ENCODE measurements at places on chromosomes 16 and 17.

DNA sequence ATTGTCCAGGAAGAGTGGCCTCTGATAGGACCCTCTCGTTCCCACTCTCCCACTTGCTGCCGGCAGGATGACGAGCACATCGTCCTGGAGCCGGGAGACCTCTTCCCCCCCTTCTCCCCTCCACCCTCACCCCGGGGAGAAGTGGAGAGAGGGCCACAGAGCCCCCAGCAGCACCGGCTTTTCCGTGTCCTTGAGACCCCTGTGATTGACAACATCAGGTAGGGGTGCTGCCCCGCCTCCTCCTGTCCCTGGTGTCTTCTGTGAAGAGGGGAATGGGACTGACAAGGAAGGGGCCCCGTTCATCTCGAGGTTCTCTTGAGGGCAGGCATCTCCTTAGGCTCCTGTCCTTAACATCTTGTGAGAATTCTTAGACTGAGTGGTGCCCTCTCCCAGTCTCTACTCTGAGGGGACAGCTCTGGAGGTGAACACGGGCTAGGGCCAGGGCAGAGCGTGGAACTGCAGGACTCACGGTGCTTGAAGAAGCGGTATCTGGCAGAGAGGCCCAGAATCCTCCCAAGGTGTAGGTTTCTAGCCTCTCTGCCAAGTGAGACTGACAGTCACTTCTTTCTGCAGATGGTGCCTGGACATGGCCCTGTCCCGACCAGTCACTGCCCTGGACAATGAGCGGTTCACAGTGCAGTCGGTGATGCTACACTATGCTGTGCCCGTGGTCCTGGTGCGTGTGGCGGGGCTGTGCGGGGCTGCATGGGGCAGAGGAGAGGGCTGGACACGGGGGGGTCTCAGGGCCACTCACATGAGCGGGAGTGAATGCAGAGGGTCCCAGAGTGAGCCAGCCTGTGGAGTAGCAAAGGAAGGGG, 26.4 kb downstream of the CASKIN2 start:
- H3K27ac ChIP-seq = no peak overlapping the region
- H3K4me3 ChIP-seq = no peak overlapping the region
- peaks cover 18% of the 10 kb centered on the region for H3K4me1 ChIP-seq
- no peak for DNase-seq

GRCh38 chr16:15034266-15035162, 21.4 kb downstream of the NTAN1 start:
- DNase-seq = no peak
- H3K36me3 ChIP-seq = peaks cover 40% of the 10 kb centered on the region
- H3K27me3 ChIP-seq = no peaks in the 10 kb centered on the region

GRCh38 chr17:488993-489757, 136.6 kb upstream of the RPH3AL start:
- peak overlapping the region; percentile 95 for H3K27ac ChIP-seq
- H3K36me3 ChIP-seq = peaks cover 2% of the 10 kb centered on the region
- no peaks in the 10 kb centered on the region for H3K27me3 ChIP-seq
- DNase-seq = no peak

DNA sequence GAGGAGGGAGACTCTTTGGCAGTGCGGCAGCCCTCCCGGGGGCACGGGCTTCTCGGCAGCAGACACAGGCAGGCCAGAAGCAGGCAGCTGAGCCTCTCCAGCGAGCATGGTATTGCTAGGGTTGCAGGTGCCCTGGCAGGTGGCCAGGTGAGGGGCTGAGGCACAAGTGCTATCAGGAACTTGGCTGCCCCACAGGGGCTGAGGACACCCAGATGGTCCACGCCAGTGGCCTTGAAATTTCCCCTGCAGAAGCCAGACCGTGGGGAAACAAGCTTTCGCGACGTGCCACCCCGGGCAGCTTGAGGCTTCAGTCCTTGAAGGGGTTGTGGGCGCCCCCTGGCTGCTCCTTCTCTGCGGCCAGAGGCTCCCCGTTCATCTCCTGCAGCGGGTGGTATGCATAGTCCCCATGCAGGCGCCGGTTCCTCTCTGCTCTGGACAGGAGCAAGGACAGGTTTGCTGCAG, 8.5 kb downstream of the NAGPA start:
- H3K36me3 ChIP-seq = no peaks in the 10 kb centered on the region
- H3K4me1 ChIP-seq = no peaks in the 10 kb centered on the region
- no peak overlapping the region for H3K27ac ChIP-seq
- no peak overlapping the region for H3K4me3 ChIP-seq
- no peak for DNase-seq

- H3K4me1 ChIP-seq = peaks cover 57% of the 10 kb centered on the region
- no peak overlapping the region for H3K4me3 ChIP-seq
- H3K36me3 ChIP-seq = no peaks in the 10 kb centered on the region
- DNase-seq = no peak
- peaks cover 5% of the 10 kb centered on the region for H3K27me3 ChIP-seq
These were observed 46.5 kb downstream of the HNF1B start for GRCh38 chr17:37698132-37698910.

DNA sequence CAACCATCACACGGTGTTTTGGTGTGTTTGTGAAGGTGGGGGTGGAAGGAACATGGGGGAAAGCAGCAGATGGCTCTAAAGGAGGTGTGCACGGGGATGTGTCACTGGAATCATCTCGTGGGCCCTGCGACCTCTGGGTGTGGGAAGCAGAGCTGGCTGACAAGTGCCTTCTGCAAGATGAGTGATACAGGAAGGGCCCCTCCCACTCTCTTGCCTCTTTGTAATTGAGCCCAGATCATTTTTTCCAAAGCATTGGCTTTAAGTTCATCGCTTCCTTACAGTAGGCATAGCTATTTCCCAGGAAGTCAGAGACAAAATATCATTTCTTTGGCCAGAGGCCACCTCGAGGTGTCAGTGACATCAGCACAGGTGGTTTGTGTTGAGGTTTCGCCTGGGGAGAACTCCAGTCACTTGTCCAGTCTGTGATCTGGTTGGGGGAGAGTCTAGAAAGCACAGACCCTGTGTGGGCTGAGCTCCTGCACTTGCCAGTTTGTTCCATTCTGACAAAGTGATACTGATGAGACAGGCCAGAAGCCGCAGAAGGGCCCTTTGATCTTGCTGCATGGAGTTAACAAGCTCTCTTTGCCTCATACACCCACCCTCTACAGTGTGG, 20.6 kb upstream of the SNTB2 start:
- peak overlapping the region; percentile 69 for H3K4me3 ChIP-seq
- peaks cover 49% of the 10 kb centered on the region for H3K4me1 ChIP-seq
- peaks cover 66% of the 10 kb centered on the region for H3K36me3 ChIP-seq
- peak; percentile 46 for DNase-seq
- peak overlapping the region; percentile 89 for H3K27ac ChIP-seq
- H3K27me3 ChIP-seq = no peaks in the 10 kb centered on the region

GRCh38 chr16:47043200-47043599, 69.7 kb upstream of the DNAJA2 start:
- no peak overlapping the region for H3K4me3 ChIP-seq
- no peaks in the 10 kb centered on the region for H3K36me3 ChIP-seq
- peaks cover 8% of the 10 kb centered on the region for H3K27me3 ChIP-seq
- no peak overlapping the region for H3K27ac ChIP-seq

DNA sequence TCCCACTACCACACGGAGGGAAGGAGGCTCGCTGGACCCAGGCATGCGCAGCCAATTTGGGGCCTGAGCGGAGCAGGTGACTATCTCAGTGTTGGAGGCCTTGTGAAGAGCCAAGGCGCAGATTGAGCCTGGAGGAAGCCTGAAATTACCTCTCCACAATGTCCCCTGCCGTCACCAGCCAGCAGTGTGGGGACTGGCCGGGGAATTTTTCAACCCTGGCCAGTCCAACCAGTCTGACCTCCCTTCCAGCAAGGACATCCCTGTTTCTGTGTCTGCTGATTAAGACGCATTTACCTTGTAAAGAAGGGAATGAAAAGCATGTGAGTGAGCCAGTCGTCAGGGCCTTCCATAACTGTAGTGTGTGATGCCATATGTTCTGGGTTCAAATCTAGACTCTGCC, 198.1 kb upstream of the IRX3 start:
- H3K27ac ChIP-seq = no peak overlapping the region
- no peaks in the 10 kb centered on the region for H3K27me3 ChIP-seq
- DNase-seq = no peak
- H3K4me3 ChIP-seq = no peak overlapping the region
- no peaks in the 10 kb centered on the region for H3K4me1 ChIP-seq
